ENCODE measurements at places on chromosomes 7 and 10. TPM values are rescaled to one million over a fixed set of nuclear protein-coding genes. Genes with fewer than 3 reads are reported as not detected.

The KAZALD1 gene
- total RNA-seq: 18.0 TPM

The CBLL1 gene
- total RNA-seq: 10.5 TPM

The ABLIM1 gene
- 98.7 TPM for total RNA-seq

The SLC26A4 gene
- not detected for total RNA-seq

The P4HA1 gene
- 39.0 TPM for total RNA-seq

The GFRA1 gene
- not detected for total RNA-seq

The IPMK gene
- total RNA-seq: 5.4 TPM

The BTBD16 gene
- total RNA-seq: 5.0 TPM

The NRCAM gene
- 0.31 TPM for total RNA-seq

The DEPP1 gene
- total RNA-seq: 14.8 TPM

The PTPRN2 gene
- total RNA-seq: 1.7 TPM

The OR2A12 gene
- total RNA-seq: not detected

The NEUROD6 gene
- total RNA-seq: not detected

The LEP gene
- not detected for total RNA-seq

The UCN3 gene
- not detected for total RNA-seq

The ARHGAP22 gene
- not detected for total RNA-seq

The HOXA10 gene
- total RNA-seq: not detected

The SLC12A9 gene
- total RNA-seq: 16.6 TPM

The DNAJC2 gene
- 42.0 TPM for total RNA-seq

The PKD2L1 gene
- 0.31 TPM for total RNA-seq

The OR13A1 gene
- not detected for total RNA-seq

The TBXAS1 gene
- total RNA-seq: 4.0 TPM

The NUDT13 gene
- total RNA-seq: 4.2 TPM

The RAB19 gene
- total RNA-seq: 0.31 TPM

The C10orf90 gene
- not detected for total RNA-seq

The PNLIP gene
- not detected for total RNA-seq

Data from HepG2 (cell line).